HAP-1 (cell line): ENCODE measurements at places on chromosomes 16 and 17.
A peak's percentile ranks its signal among the peaks of the same experiment; 100 is the strongest.

GRCh38 chr17:8681170-8681949 lies 50.8 kb upstream of the MYH10 start:
- no peak for DNase-seq

GRCh38 chr16:9042533-9042932 lies 48.9 kb upstream of the HAPSTR1 start:
- no peak for DNase-seq

- DNase-seq: no peak
Measured at GRCh38 chr17:61504697-61505096, 52.5 kb downstream of the TBX4 start.

DNA sequence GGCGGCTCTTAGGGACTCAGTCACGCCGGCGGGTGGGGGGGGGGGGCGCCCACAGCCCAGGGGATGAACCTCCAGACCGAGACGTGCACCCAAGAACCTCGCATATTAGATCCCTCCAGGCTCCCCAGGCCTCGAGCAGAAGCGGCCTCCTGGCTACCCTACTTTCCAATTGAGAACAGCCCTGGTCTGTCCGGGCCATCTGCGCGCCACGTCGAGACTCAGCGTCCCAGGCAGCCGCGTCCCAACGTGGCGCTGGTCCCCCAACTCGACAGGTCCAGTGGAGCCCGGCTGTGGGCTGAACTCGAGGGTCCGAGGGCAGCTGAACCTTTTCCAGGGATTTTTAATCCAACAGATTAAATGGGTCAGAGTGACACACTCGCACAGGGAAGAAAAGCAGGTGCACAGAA lies 2.3 kb upstream of the IRX3 start:
- DNase-seq: no peak

DNA sequence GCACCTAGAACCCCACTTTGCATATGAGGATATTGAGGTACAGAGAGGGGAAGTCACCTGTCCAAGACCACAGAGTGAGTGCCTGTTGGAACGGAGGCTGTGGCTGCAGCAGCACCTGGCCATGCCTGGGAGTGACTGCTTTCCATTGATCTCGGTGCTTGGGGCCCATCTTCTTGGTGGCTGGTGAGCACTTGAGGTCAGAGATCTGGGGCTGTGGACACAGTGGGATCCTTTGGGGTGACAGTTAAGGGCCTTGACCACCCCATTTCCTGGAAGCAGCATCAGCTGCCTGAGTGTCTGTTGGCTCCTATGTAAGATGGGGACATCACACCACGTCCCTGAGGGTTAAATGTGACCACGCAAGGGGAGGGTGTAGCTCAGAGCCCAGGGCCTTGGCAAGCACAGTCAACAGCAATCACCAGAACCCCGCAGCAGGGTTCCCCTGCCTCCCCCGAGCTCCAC lies 111.7 kb downstream of the IRF8 start:
- no peak for DNase-seq

GRCh38 chr16:4987250-4987579 lies 29.1 kb downstream of the SEC14L5 start:
- DNase-seq: no peak

- no peak for DNase-seq
Measured at GRCh38 chr17:35254107-35254773, 11.4 kb downstream of the SLFN5 start.

DNA sequence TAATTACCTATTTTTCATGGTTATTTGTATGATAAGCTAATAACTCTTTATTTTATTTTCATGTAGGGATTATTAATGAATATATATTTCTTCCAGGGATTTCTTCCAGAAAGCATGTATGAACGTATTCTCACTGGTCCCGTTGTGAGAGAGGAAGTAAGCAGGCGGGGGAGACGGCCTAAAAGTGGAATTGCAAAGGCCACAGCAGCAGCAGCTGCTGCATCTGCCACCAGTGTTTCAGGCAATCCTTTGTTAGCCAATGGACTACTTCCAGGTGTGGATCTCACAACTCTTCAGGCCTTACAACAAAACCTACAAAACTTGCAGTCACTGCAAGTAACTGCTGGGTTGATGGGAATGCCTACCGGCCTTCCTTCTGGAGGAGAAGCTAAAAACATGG lies 110.3 kb upstream of the RBL2 start:
- DNase-seq: no peak

DNA sequence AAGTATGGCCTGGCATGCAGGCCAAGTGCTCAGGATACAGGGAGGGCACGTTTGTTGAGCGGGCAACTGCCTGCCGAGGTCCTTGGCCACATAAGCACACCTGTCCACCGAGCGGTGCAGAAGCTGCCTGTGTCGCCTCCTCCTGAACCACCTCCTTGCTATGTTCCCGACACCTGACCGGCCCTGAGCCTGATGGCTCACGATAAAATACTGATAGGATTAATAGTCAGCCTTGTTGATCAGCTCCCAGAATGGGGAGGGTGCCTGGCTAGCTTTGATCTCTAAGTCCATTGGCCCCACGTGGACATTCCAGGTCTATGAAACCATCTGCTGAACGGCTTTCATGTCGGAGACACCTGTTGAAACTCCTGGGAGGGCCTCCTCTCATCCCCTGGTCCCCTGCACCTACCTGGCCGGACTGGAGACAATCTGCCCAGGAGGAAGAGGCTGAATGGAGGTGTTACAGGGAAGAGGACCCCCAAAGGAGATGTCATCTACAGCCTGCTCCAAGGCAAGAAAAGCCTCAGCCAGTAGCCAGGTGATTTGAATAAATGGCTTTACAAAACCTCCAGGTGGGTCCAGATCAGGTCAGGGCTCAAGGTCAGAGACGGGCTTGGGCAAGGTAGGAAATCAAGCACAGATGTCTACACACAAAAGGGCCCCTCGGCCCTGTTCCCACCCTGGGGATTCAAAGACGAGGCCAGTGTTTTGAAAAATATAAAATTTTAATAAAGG lies 33.4 kb downstream of the AXIN2 start:
- no peak for DNase-seq

GRCh38 chr16:25009822-25010221 lies 5.3 kb downstream of the ARHGAP17 start:
- DNase-seq: no peak

DNA sequence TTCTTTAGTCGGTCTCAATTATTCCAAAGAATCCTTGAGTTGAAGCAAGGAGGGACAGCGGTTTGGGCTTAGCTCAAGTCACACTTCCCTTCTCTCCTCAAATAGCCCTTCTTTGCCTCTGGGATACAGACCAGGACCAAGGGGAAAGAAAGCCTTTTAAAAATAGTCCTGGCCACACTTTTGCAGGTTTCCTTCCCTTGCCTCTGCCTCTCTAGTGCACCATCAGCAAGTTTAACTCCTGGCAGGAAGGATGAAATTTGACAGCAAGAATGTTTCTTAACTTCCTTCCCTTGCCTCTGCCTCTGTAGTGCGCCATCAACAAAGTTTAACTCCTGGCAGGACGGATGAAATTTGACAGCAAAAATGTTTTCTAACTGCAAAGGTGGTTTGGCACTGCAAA lies 7.2 kb upstream of the G6PC1 start:
- no peak for DNase-seq

GRCh38 chr17:30520882-30521281 lies 43.7 kb downstream of the GOSR1 start:
- no peak for DNase-seq

GRCh38 chr17:70128727-70129238 lies 40.5 kb upstream of the KCNJ2 start:
- no peak for DNase-seq

- no peak for DNase-seq
Measured at GRCh38 chr16:89572485-89573205, 2.9 kb upstream of the CPNE7 start.

GRCh38 chr16:79181419-79181818 lies 419.1 kb downstream of the MAF start:
- DNase-seq: no peak

- DNase-seq: no peak
Measured at GRCh38 chr17:22694362-22695227, 1002.3 kb downstream of the KCNJ18 start.

DNA sequence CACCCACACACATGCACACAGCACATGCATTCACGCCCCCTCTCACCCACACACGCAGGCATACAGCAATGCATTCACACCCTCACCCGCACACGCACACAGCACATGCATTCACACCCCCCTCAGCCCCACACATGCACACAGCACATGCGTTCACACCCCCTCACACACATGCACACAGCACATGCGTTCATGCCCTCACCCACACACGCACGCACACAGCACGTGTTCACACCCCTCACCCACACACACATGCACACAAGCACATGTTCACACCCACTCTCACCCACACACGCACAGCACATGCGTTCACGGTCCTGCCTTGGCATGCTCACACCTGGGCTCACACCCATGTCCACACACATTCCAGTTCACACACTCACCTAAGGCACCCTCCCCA lies 64.2 kb downstream of the ENGASE start:
- DNase-seq: no peak

DNA sequence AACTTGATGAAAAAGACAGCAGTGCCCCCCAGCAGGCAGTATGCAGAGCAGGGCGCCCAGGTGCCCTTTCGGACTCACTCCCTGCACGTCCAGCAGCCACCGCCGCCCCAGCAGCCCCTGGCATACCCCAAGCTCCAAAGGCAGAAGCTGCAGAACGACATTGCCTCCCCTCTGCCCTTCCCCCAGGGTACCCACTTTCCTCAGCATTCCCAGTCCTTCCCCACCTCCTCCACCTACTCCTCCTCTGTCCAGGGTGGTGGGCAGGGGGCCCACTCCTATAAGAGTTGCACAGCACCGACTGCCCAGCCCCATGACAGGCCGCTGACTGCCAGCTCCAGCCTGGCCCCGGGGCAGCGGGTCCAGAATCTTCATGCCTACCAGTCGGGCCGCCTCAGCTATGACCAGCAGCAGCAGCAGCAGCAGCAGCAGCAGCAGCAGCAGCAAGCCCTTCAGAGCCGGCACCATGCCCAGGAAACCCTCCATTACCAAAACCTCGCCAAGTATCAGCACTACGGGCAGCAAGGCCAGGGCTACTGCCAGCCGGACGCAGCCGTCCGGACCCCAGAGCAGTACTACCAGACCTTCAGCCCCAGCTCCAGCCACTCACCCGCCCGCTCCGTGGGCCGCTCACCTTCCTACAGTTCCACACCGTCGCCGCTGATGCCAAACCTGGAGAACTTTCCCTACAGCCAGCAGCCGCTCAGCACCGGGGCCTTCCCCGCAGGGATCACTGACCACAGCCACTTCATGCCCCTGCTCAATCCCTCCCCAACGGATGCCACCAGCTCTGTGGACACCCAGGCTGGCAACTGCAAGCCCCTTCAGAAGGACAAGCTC lies 43.2 kb downstream of the SREBF1 start:
- DNase-seq: no peak

GRCh38 chr17:81927653-81928543 lies at the start of gene MAFG:
Gene MAFG, minus strand, starts transcription at chr17:81927735. Its CDS starts 4,550 bp downstream, at chr17:81923185.
- DNase-seq: peak; percentile 89

DNA sequence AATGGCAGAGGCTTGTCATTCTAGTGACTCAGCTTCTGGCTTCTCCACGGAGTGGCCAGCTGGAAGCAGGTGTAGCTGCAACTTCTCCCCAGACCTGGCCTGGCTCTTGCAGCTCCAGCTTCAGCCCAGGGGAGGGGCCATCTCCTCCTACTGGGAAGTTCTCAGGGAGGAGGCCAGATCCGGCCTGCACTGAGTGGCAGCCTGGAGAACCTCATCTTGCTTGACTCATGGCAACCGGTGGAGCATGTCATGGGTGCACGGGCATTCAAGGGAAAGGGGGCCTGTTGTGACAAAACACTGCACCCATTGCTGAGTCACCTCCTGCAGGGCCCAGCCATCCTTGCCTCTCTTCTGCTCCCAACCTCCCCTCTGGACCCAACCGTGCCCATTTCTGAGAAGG lies 273.9 kb upstream of the MAF start:
- DNase-seq: no peak

GRCh38 chr16:82133798-82134197 lies 36.2 kb downstream of the MPHOSPH6 start:
- no peak for DNase-seq

DNA sequence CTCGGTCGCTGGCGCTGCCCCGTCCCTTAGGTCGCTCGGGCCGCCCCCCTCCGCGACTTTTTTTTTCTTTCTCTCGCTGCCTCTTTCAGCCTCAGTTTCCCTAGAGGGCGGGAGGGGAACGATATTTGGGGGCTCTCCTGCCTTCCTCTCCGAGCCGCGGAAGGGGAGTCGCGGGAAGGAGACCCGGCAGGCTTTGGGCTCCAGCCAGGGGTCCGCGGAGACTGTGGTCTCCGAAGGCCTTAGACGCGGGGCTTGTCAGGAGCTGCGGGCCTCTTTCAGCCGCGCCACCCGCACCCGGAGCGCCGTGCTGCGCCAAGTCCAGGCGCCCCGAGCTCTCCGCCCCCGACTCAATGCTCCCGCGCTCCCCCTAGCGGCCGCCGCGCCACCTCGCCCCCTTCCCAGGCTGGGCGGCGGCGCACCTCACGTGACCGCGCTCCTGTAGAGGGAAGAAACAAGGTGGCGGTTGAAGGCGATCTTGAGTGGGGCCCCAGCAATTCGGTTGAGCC lies at the start of gene LRRC37B:
Gene LRRC37B (plus strand): TSS at position 427 of the 506 bp plus-strand sequence. CDS start 14,010 bp downstream, outside the sequence.
- DNase-seq: peak; percentile 77

DNA sequence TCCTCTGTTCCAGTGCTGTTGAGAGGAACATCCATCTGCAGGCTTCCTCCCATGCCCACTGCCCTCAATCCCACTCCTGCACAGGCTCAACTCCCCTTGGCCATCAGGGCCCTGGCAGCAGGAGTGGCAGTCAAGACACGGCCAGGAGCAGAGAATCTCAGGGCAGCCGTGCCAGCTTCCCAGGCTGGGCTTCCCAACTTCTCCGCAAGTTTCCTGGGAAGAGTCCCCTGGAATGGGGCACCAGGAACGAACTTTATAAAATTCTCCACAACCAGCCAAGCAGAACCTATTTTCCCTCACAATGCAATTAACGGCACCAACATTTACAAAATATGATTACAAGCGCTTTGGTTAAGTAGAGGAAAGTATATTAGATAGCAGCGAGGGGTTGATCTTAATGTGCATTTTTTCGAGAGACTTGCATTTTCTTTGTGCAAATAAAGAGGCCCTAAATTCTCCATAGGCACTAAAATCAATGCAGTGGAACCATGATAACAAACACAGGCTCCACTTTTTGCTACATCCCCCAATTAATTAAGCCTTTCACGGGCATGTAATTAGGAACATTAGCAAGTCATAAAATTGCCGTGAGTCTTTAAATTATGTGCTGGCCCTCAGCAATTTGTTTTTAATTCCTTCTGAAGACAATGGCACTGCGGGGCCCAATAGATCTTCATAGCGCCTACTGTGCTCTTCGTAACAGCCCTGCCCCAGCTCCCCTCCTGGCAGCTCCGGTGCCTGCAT lies 99.9 kb upstream of the LHX1 start:
- DNase-seq: no peak

GRCh38 chr16:88746506-88746905 lies 38.5 kb downstream of the PIEZO1 start:
- no peak for DNase-seq

DNA sequence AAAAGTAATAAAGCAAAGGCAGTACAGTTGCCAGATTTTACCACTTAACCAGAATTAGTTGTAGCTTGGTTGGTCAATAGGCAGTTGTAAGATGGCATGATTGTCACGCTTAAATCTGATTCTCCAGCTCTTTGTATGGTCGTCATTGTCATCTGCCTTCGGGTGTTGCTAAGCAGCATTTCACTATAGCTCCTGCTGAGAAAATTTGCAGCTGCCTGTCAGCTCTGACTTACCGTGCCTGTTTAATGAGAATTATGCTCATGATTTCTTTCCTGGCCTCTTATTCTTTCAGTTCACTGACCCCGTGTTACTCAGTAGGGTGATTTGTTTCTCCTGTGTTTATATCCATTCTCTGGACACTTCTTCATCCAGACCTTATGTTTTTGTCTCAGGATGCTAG lies 66.7 kb downstream of the TANGO6 start:
- no peak for DNase-seq
